Left renal pelvis (tissue), 4 donors: ENCODE measurements at places on chromosomes 5 and 9.

DNA sequence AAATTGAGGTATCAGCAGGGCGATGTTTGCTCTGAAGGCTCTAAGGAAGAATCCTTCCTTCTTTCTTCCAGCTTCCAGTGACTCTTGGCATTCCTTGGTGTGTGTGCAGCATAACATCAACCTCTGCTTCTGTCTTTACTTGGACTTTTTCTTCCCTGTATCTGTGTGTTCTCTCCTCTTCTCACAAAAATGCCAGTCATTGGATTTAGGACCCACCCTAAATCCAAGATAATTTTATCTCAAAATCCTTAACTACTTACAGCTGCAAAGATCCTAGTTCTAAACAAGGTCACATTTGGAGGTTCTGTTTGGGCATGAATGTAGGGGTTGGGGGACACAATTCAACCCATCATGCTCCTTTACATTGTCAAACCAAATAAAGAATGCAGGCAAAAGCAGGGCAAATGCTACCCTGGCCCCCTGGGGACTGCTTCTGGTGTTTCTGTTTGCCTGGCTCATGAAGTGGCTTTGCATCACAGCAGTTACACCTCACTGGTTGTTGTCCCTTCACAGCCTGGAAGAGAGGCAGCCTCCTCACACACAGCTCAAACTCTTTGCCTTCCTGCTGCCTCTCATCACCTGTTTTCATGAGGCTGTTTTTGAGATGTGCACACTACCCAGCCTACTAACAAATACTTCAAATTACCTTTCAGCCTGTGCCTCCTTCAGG is 64.8 kb upstream of the PLCXD3 start:
- no peak for DNase-seq

GRCh38 chr5:154193283-154193682 is 2.8 kb downstream of the GALNT10 start:
- no peak for DNase-seq

DNA sequence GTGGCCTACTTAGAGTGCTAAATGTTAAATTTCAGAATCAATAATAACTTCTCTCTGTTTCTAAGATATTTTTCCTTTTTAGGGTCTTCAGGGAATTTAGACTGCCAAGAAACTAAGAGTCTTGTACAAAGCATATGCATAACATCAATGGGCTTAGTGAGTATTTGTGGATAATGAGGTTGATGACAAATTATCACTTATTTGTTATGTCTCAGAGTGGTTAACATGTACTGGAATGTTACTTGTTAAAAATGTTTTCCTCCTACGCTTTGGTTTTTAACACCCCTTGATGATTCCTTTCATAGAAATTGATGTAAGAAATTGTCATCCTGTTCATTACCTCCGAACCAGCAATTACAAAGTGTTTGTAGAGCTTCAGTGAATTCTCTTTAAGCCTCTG is 144.3 kb downstream of the MRPS30 start:
- DNase-seq, result no peak

DNA sequence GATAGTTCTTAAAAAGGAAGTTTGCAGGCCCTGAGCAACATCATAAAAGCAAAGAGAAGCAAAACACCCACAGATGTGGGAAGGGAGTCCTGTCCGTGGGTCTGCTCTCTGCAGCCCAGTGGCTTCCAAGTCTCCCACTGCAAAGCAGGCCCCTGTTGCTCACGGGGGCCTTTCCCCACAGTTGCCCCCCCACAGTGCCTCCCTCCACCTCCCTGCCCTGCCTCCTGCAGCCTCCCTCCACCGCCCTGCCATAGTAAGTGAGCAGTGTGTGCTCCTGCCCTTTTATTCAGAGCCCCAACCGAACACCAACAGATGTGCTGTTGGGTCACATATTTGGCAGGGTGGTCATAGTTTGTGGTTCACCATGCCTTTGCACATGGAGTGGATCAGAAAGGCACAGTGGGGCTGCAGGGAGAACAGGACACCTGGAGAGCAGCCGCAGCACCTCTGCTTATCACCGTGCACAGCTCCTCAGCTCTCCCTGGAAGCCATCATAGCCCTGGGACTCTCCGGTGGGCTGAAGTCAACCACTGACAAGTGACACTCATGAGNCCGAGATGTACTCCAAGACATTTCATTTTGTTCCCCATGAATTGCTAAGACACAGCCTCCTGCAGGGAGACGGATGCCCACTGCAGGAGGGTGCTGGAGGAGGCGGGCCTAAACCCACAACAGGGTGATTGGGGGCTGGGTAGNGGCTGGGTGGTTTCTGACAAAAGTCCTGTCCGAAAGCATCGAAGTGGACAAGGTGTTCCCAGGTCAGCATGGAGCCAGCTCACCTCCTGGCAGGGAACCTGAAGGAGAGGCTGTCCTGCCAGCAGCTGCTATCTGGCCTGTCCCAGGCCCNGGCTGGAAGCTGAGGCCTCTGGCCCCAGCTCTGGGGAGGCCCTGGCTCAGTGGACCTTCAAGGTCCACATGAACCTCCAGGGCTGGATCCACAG is 278.9 kb downstream of the GADD45G start:
- no peak for DNase-seq

DNA sequence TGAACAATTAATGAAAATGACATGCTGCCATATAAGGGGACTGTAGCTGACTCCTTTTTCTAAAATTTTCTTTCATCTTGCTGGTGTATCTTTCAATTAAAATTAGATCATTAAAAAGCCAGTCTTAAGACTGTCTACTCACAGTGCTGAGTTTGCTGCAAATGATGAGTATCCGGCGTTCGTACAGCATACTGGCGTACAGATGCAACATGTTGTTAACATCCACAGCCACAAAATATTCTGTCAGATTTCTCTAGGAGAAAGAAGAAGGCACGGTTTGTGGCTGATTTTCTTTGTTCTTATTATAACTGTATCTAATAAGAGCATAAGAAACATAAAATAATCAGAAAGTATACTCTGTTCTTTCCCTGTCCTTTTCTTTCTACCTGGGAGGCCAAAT is 278.1 kb downstream of the DENND1A start:
- no peak for DNase-seq

- DNase-seq, result no peak
Measured at GRCh38 chr5:179298181-179298993, 46.9 kb downstream of the ADAMTS2 start.

DNA sequence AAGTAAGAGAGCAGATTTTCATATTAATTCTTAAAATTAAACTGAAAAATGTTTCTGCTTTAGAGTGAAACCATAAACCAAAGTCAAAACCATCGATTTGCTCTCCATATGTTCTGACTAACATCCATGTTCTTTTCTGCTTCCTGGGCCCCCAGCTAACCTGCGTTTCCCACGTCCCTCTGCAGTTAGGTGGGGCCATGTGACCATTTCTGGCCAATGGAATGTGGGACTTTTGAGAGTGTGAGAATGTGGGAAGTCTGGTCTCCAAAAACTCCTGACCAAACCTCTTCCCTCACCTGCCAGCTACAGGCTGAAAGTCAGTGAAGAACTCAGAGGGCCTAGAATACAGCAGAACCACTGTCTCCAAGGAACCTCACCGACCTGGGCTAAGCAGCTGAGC is 44.9 kb downstream of the ANKH start:
- DNase-seq, result no peak

DNA sequence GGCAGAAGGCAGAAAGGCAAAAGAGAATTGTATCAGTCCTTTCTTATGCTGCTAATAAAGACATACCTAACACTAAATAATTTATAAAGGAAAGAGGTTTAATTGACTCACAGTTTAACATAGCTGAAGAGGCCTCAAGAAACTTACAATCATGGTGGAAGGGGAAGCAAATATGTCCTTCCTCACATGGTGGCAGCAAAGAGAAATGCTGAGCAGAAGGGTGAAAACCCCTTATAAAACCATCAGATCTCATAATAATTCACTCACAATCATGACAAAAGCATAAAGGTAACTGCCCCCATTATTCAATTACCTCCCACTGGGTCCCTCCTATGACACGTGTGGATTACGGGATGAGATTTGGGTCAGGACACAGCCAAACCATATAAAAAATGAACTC is 312.5 kb upstream of the PTGER4 start:
- DNase-seq, result no peak

DNA sequence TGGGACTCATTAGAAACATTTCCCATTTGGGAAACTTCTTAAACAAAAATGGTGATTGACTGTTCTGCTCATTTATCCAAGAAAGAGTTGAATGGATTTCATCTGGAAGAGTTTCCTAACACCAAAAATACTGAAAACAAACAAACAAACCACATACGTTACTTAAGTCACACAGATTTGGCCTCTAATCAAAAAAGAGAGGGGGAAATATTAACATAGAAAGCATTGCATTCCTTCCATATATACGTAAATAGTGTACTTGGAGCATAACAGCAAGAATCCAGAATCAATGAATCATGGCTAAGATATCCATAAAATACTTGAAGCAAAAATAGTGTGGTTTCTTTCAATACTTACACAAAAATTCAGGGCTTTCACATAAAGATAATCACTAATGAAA is 189.8 kb upstream of the MAP3K1 start:
- DNase-seq, result no peak

DNA sequence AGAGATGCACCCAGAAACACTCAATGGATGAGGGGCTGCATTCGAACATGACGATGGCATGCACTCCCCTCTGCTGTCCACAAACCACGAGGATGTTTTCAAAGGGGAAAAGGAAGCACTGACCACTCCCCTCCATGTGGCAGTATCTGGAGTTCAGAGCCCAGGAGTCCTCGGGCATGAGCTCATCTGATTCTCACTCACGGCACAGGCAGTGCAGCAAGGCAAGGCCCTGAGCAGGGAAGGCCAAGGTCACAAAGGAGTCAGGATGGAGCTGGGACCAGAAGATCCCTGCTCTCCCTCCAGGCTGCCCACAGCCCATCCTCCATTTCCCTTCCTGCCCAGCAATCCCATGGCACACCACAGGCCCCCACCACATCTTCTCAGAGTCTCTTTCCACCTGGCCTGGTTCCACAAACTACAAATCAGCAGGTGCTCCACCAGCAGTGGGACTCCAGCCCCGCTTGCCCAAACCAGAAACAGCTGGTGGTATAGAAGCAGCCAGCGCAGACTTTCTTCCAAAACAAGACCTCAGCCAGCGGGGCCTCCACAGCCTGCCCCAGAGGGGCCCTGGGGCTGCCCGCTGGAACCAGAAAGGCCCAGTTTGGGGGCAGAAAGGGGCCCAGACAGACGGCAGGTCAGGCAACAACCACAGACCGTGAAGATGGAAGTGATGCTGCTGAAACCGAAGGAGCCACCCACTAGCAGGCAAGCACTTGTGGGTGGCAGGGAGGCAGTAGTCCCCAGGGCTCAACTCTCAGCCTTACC is 12.2 kb downstream of the TNIP1 start:
- DNase-seq, result no peak

GRCh38 chr9:130239741-130240241 is 25.8 kb upstream of the HMCN2 start:
- DNase-seq, result no peak

- no peak for DNase-seq
Measured at GRCh38 chr5:13350767-13351166, 593.7 kb downstream of the DNAH5 start.

- DNase-seq, result no peak
Measured at GRCh38 chr9:14452539-14452938, 138.6 kb upstream of the NFIB start.
